ENCODE measurements at places on chromosomes 12 and 14.

GRCh38 chr12:12290206-12290605 lies 23.4 kb upstream of the LRP6 start:
- no peak for DNase-seq

GRCh38 chr12:45010059-45010458 lies 40.8 kb downstream of the DBX2 start:
- DNase-seq: no peak

DNA sequence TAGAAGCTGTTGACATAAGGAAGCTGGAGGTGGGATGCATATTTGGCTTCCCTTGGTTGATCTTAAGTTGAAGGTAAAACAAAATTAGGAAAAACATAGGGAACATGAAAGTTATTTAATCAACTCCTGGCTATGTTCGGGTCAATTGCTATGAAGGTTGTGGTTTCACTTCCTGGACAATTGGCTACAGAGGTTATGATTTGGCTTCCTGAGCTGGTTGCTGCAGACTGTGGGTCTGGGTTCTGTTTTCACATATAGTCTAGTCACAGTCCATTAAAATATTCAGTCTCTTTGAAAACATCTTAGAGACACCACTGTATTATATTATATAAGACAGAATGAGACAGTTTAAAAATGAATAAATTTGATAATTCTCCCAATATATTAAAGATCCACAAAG lies 895.2 kb upstream of the USP15 start:
- no peak for DNase-seq

- no peak for DNase-seq
Measured at GRCh38 chr12:19867970-19868369, 428.7 kb downstream of the AEBP2 start.

- DNase-seq: peak; percentile 37
Measured at GRCh38 chr12:6948873-6949594, 2.1 kb upstream of the PTPN6 start.

DNA sequence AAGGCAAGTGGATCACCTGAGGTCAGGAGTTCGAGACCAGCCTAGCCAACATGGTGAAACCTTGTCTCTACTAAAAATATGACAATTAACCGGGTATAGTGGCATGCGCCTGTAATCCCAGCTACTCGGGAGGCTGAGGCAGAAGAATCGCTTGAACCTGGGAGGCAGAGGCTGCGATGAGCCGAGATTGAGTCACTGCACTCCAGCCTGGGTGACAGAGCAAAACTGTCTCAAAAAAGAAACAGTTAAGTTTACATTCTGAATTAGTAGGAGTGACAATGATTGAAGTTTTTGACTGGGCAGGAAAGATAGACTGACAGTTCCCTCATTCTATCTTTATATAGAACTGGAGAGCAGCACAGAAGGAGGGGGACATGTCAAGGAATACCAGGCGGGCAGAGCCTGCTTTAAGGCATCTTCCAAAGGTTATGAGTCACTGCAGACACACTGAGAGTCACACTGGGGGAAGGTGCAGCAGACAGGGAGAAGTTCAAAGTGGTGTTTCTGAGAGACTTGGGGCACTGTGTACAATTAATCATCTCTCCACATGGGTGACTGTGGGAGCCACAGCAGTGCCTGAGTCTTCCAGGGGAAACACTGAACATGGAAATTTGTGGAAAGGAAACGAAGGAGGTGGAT lies 42.8 kb upstream of the RNASE3 start:
- no peak for DNase-seq

- no peak for DNase-seq
Measured at GRCh38 chr12:25058012-25058411, 109.1 kb upstream of the BCAT1 start.

DNA sequence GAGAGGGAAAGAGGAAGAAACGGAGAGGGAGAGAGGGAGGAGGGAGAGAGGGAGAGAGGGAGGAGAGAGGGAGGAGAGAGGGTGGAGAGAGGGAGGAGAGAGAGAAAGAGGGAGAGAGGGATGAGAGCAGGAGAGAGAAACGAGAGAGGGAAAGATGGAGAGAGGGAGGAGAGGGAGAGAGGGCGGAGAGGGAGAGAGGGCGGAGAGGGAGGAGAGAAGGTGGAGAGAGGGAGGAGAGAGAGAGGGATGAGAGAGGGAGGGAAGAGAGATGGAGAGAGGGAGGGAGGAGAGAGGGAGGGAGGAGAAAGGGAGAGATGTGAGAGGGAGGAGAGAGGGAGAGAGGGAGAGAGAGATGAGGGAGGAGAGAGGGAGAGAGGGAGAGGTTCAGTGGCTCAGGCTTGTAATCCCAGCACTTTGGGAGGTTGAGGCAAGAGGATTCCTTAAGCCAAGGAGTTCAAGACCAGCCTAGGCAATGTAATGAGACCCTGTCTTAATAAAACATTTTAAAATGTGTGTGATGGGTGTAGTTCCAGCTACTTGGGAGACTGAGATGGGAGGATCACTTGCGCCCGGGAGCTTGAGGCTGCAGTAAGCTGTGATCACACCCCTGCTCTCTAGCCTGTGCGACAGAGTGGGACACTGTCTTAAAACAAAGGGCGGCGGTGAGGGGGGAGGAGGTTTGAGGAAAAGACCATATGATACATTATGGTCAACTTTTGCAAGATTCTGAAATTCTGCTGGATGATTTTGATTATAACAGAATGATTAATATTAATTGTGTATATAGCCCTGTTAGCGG lies 21.3 kb upstream of the SNRPF start:
- no peak for DNase-seq

DNA sequence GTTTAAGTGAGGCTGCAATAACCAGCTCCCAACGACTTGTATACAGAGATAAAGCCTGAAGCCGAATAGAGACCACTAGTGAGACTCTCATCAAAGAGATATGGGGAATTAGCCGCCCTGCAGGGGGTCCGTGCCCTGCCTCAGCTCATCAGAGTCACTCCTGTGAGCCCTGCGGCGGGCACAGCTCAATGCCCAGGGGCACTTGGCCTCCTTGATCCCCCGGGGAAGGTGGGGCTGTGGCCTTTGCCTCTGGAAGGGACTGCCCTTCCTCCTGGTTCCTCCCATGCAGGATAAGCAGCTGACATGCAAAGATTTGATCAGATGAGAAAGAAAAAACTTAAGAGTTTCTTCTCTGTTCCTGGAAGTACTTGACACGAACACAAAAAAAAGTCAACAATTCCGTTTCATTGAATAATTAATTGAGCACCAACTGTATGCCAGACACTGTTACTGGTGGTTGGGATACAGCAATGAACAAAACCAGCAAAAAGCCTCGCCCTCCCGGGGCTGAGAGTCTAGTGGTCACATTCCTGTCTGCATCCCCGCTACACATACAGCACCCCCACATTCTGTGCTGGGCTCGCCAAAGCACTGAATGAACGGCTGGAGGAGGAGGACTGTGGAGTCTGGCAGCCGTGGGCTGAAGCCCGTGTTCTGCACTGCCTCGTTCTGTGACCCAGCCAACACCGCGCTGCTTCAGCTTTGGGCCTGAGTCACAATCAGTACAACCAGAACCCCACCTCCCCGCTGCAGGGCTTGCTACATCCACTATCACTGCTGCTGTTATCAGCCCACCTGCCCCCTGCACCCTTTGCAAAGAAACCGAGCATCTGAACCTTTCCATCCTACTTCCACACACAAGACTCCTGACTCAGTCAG lies 10.3 kb downstream of the TTC7B start:
- no peak for DNase-seq

DNA sequence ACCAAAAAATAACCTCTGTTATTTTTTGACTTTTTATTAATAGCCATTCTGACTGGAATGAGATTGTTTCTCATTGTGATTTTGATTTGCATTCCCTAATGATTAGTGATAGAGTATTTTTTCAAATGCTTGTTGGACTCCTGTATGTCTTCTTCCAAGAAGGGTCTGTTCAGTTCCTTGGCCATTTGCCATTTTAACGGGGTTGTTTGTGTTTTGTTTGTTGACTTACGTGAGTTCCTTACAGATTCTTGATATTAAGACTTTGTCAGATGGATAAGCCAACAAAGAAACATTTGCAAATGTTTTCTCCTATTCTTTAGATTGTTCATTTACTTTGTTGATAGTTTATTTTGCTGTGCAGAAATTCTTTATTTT lies 651.6 kb upstream of the LRFN5 start:
- DNase-seq: no peak

GRCh38 chr12:4526923-4527546 lies 11.7 kb upstream of the RAD51AP1 start:
- no peak for DNase-seq

GRCh38 chr12:76539727-76540126 lies 19.8 kb downstream of the OSBPL8 start:
- DNase-seq: no peak

DNA sequence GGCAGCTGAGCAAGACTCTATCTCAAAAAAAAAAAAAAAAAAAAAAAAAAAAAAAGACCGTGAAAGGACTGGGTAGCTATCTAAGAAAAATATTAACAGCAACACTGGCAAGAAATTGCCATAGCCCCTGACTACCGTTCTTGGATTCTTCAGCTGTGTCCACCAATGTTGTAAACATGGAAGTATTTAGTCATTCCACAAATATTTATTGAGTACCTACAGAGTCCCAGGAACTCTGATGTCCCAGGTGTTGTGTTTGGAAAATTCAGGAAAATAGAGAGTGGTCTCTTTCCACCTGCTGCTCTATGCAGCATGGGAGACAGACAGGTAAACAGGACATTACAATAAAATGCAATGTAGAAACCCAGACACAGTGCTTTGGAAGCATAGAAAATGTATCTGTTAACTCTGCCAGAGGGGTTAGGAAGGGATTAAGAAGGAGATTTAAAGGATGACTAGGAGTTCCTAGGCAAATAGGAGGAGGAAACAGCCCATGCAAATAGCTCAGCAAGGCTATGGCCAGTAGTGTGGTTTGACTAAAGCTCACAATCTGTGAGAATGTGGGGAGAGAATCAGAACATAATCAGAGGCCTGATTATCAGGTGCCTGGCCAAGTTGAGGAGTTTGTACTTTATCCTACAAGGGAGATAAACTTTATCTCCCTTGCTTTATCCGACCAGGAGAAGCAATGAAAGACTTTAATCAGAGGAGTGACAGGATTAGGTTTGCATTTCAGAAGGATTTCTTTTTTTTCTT lies 2.1 kb upstream of the DLST start:
- DNase-seq: no peak

DNA sequence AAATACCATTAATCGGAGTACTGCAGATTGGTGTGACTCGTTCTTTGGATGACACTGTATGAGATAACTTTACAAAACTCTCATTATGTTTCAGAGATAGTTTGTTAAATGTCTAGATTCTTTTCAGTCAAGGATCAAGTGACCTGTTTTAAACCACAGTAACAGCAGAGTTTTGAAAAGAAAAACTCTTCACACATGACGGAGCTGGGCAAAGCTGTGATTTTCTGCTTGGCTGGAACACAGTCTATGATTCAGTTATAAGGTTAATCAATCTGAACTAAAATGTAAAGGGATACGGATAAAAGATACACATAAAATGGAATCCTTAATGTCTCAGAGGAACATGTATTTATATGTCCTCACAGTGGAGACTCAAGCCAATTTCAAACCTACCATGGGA lies 573.2 kb downstream of the PRKD1 start:
- no peak for DNase-seq

DNA sequence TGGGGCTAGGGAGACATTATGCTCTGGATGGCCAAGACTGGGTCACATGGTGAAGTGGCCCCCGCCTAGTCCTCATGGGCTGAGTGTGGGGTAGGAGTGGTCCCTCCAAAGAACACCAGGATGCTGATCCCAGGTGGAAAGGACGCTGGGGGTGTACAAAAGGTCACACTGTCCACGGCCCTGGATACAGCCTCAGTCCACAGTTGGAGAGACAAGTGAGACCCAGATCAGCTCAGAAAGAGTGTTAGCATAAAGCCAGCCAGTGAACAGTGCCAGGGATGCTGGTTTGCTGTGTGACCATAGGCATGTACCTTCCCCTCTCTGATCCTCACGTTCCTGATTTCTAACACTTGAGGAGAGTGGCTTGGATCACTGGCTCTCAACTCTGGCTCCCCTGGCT lies 13.4 kb upstream of the OAS2 start:
- DNase-seq: no peak

- no peak for DNase-seq
Measured at GRCh38 chr12:96041181-96041580, 5.8 kb upstream of the LTA4H start.

- no peak for DNase-seq
Measured at GRCh38 chr12:109302358-109302757, 6.7 kb downstream of the FOXN4 start.

- DNase-seq: no peak
Measured at GRCh38 chr12:114686426-114686772, 2.4 kb upstream of the TBX3 start.

DNA sequence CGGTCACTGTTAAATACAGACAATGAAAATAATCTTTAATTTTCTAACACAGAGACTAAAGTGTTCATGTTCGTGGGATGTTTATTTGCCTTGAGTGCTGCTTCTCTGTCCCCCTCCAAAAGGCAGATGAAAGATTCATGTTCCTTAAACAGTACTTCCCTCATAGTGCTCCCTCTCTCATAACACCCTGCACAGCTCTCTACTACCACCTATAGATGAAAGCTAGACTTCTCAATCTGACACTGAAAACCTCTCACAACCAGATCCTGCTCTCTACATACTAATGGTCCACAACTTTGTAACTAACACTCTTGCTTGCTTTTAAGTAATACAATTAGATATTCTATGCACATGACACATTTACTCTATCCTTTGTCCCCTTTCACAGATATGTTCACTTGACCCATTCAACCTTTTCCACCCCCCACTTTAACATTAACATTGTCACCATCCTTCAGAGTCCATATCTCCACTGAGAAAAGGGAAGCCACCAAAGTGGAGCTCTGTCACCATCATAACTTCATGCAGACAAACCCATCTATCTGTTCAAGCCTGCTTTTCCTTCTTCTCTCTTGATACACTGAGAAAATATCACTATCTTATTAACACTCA lies 266.4 kb upstream of the USP15 start:
- DNase-seq: no peak

- DNase-seq: no peak
Measured at GRCh38 chr12:75784591-75784990, 247.0 kb downstream of the PHLDA1 start.

GRCh38 chr12:52401926-52402325 lies 4.2 kb downstream of the KRT82 start:
- DNase-seq: no peak

GRCh38 chr12:57341275-57341990 lies 89.4 kb downstream of the R3HDM2 start:
- no peak for DNase-seq

DNA sequence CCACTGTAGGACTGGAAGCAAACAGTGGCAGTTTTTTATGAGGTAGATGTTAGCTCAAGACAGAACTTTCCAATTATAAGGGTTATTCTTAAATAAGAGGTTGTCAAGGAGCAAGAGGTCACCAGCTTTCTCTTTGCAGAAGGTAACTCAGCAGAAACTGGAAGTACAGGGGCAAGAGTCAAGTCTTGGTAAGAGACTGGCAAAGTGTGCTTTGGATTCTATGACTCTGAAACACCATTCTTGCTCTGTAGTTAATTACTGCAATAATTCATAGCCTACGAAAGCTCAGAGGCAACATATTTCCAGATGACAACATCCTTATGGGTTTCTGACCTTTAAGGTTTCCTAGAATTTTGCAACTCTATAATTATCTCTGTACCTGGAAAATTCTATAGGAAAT lies 51.3 kb downstream of the RMST start:
- DNase-seq: no peak

All from CD8-positive, alpha-beta memory T cell (primary cell).